ENCODE measurements at places on chromosomes 13 and 19.

- ATAC-seq, result no peak
Measured at GRCh38 chr13:99375738-99376080, 68.5 kb upstream of the GPR183 start.

GRCh38 chr13:28820099-28821051 lies at the start of gene MTUS2:
Gene MTUS2, plus strand, starts transcription at chr13:28820339.
- no peak for ATAC-seq

GRCh38 chr19:16721051-16721450 lies 1.4 kb downstream of the NWD1 start:
- ATAC-seq, result no peak

DNA sequence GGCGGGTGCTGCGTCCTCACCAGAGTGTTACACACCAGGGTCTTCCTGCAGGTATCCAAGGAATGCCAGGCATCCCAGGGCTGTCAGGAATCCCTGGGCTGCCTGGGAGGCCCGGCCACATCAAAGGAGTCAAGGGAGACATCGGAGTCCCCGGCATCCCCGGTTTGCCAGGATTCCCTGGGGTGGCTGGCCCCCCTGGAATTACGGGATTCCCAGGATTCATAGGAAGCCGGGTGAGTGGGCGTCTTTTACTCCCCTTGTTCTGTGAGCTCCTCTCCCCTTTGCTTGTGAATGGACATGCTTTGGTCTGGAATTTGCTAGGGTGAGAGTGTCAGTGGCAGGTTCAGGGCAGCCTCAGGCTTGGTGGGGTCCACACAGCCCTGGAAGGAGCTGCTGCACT lies 75.9 kb downstream of the RAB20 start:
- ATAC-seq, result no peak

DNA sequence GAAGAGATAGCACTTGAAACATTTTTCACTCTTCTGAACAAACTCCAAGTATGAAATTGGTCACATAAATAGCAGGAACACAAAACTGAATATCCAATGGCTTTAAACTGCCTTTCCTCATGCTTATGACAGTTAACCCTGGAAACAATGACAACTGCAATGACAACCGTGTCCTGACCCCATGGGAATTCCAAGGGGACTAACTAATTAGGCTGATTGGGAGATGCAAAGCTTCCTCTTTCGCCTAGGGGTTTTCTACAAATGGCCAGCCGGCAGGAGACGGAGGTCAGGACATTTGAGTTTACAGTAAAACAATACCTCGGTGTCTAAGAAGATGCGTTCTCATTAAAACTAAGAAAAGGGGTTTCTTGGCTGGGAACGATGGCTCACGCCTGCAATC lies 53.0 kb upstream of the URAD start:
- ATAC-seq, result no peak

Data from SK-N-SH treated with all-trans-retinoic acid at 6 μM for 48 hours (cell line).